ENCODE measurements at places on chromosomes 6 and 20. TPM values are rescaled to one million over a fixed set of nuclear protein-coding genes. Genes with fewer than 3 reads are reported as not detected.

- no peak for DNase-seq
Observed at GRCh38 chr6:47680724-47681123, 17.7 kb upstream of the ADGRF4 start.

GRCh38 chr20:51172558-51173428, 149.9 kb upstream of the KCNG1 start:
- peak; percentile 15 for DNase-seq

GRCh38 chr6:149440735-149441671, 40.9 kb downstream of the SUMO4 start:
- peak; percentile 45 for DNase-seq

GRCh38 chr6:112365952-112366351, 18.8 kb downstream of the RFPL4B start:
- no peak for DNase-seq

GRCh38 chr6:28884423-28885131, 39.2 kb downstream of the TRIM27 start:
- DNase-seq: peak; percentile 41

SIRPA gene
- total RNA-seq: 6.1 TPM

STMND1 gene
- not detected for total RNA-seq

GRCh38 chr6:107629548-107630129, 139.7 kb downstream of the SOBP start:
- no peak for DNase-seq

- DNase-seq: no peak
Observed at GRCh38 chr20:62477669-62478455, 2.1 kb upstream of the GATA5 start.

- no peak for DNase-seq
Observed at GRCh38 chr6:166611631-166612030, 15.4 kb downstream of the RPS6KA2 start.

DNA sequence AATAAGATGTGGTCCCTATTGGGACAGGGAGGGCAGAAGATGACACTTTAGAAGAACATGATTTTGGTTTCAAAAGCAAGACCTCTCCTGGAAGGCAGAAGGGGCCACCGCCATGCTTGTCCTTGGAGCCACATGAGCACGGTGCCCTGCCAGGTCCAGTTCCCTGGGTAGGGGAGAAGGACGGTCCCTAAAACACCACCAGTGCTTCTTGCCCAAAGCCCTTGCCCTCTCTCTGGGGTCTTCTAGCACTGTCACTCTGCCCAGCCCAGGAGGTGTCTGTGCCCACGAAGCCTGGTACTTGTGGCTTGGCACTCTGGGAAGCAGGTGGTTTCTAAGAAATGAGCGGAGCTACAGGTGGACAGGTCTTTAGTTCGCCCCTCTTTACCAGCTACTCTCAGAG, 46.0 kb downstream of the PLCG1 start:
- DNase-seq: no peak

GRCh38 chr20:38804682-38805501, 605 bp upstream of the PPP1R16B start:
- DNase-seq: no peak

GRCh38 chr6:18795726-18796125, 408.6 kb downstream of the RNF144B start:
- DNase-seq: no peak

- no peak for DNase-seq
Observed at GRCh38 chr20:17344790-17345189, 118.0 kb downstream of the PCSK2 start.

GRCh38 chr20:23923891-23924435, 44.4 kb upstream of the CST5 start:
- DNase-seq: no peak

DNA sequence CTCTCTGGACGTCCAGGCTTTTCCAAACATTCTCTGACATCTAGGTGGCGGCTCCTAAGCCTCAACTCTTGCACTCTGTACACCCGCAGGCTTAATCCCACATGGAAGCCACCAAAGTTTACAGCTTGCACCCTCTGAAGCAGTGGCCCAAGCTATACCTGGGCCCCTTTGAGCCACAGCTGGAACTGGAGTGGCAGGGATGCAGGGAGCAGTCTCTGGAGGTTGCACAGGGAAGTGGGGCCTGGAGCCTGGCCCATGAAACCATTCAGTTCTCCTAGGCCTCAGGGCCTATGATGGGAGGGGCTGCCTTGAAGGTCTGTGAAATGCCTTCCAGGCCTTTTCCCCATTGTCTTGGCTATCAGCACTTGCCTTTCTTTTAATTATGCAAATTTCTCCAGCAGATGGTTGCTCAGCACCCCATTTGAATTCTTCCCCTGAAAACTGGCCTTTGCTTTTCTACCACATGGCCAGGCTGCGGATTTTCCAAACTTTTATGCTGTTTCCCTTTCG, 64.9 kb downstream of the IRF4 start:
- DNase-seq: no peak

ASIP gene
- not detected for total RNA-seq

DNA sequence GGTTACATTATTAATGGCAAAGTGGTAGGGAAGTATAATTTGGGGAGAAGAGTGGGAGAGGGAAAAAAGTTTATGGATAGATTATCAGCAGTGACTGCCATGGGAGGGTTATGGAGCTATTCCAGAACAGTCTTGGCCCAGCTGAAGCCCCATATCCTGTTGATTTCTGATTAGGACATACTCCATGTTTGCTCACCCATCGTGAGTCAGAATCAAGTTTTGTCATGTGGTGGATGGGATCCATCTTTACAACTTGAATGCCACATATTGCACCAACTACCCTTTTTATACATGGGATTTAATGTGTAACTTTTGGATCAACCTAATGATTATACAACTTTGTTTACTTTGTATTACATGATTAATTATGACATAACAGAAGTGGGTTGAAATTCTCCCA, 217.0 kb downstream of the HAO1 start:
- DNase-seq: peak; percentile 65

GRCh38 chr6:117989086-117989485, 82.0 kb downstream of the SLC35F1 start:
- DNase-seq: no peak

TBXT gene
- not detected for total RNA-seq

- DNase-seq: no peak
Observed at GRCh38 chr20:46434597-46434996, 28.2 kb upstream of the ELMO2 start.

GRCh38 chr20:41428285-41428684, 61.7 kb upstream of the EMILIN3 start:
- DNase-seq: peak; percentile 83

DNA sequence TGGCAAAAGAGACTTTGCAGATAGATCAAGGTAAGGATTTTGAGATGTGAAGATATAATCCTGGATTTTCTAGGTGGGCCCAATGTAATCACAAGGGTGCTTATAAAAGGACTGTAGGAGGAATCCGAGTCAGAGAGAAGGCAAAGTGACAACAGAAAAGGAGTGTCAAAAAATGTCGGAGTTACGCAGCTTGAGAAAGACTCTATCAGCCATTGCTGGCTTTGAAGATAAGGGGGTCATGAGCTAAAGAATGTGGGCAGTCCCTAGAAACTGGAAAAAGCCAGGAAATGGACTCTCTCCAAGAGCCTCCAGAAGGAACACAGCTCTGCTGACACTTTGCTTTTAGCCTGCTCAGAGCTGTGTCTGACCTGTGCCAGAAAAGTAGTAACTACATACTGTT, 8.7 kb upstream of the RWDD1 start:
- DNase-seq: no peak

GRCh38 chr6:71698702-71699101, 187.6 kb upstream of the RIMS1 start:
- DNase-seq: peak; percentile 6

- DNase-seq: peak; percentile 89
Observed at GRCh38 chr6:125201961-125202729, 48.6 kb downstream of the TPD52L1 start.

- no peak for DNase-seq
Observed at GRCh38 chr6:47248446-47248845, 61.3 kb downstream of the TNFRSF21 start.

GRCh38 chr20:35092524-35093266, at the start of gene TRPC4AP:
Gene TRPC4AP (minus strand): TSS chr20:35092807. CDS start chr20:35092781, 26 bp downstream.
- peak; percentile 93 for DNase-seq

- DNase-seq: no peak
Observed at GRCh38 chr6:157227202-157228166, 95.8 kb downstream of the TMEM242 start.

ITCH gene
- 32.5 TPM for total RNA-seq

SCGN gene
- total RNA-seq: not detected

GTPBP2 gene
- 33.7 TPM for total RNA-seq

AKAP12 gene
- total RNA-seq: 27.3 TPM

DNA sequence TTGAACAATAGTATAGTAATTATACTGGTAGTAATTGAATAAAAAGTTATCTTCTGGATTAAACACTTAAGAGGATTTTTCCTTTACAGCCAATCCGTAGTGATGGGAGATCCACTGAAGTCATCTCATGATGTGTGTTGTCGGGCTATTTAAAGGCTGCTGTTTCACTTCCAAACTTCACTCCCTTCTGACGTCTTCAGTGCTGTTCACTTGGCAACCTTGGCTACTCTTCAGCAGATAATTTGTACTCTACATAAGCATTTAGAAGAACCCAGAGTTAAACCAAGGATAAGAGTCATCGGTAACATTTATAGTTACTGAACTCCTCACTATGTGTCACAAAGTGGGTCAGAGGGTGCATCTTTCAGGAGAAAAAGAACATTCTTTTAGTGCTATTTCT, 179.1 kb upstream of the EYA4 start:
- DNase-seq: peak; percentile 56

DNA sequence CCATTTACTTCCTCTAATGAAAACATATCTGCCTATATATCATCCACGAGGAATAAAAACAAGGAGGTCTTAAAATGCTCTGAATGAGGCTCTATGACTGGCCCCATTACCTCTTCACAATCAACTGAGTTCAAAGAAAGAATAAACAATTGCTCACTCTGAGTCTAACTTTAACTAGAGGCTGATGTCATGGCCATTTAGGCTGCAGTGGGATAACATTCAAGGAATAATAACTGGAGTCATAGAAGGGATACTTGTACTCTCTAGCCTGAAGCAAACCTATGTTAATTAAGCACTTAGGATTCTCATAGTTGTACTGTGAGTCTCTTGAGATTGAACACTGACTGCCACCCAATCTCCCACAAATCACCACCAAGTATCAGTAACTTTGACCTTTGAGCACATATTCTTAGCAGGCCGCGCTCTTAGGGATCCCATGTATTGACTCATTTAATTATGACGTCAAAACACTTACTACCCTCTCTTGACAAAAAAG, 70.2 kb downstream of the PERP start:
- peak; percentile 10 for DNase-seq

OPN5 gene
- total RNA-seq: not detected

GRCh38 chr6:3523271-3523670, 66.4 kb upstream of the SLC22A23 start:
- DNase-seq: no peak

GRCh38 chr20:57395111-57395966, 4.1 kb downstream of the RBM38 start:
- no peak for DNase-seq

GRCh38 chr6:157045831-157046454, 268.8 kb downstream of the ARID1B start:
- DNase-seq: peak; percentile 73

GRCh38 chr6:106069478-106069877, 16.7 kb upstream of the PRDM1 start:
- DNase-seq: peak; percentile 65

GRCh38 chr6:132751306-132751705, 6.4 kb downstream of the VNN2 start:
- DNase-seq: no peak

IL17F gene
- total RNA-seq: not detected
